GM12878 (cell line): ENCODE measurements at places on chromosomes 13 and 19. TPM values are rescaled to one million over a fixed set of nuclear protein-coding genes. Genes with fewer than 3 reads are reported as not detected.
A peak's percentile ranks its signal among the peaks of the same experiment; 100 is the strongest.

KCNRG gene
- 0.27 and 0.44 TPM in 2 replicates for total RNA-seq

PAF1 gene
- 33.8 and 34.8 TPM in 2 replicates for total RNA-seq

HPN gene
- 0.13 and 0.21 TPM in 2 replicates for total RNA-seq

HRC gene
- not detected in 2 replicates for total RNA-seq

PCDH9 gene
- total RNA-seq: 0.05 and 0.08 TPM in 2 replicates

PRODH2 gene
- not detected in 2 replicates for total RNA-seq

PTGER1 gene
- not detected in 2 replicates for total RNA-seq

- no peaks in the 10 kb centered on the region for H3K27me3 ChIP-seq
- no peaks in the 10 kb centered on the region for H3K36me3 ChIP-seq
- H3K4me3 ChIP-seq: no peak overlapping the region
- no peak overlapping the region for H3K27ac ChIP-seq
These were observed 5.6 kb upstream of the ZNF607 start for GRCh38 chr19:37725181-37725580.

DNA sequence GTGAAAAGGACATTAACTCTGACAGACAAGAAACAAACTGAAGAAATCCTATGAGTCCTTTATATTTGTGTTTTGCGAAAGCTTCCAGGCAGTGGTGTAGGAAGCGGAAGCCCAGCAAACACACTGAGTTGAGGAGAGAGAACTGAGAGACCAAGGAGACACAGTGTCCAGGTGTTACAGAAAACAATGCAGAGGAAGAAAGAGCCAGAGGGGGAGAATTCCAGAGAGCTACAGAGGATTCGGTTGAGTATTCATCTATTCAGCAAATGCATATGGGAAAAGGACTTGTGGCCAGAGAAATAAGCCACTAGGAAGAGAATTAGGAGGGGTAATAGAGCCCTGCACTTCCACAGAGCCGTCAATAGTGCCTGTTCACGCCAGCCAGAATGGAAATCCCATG, 183.5 kb downstream of the LIG4 start:
- no peaks in the 10 kb centered on the region for H3K4me1 ChIP-seq
- H3K27ac ChIP-seq: no peak overlapping the region
- H3K36me3 ChIP-seq: no peaks in the 10 kb centered on the region
- H3K27me3 ChIP-seq: no peaks in the 10 kb centered on the region
- DNase-seq: no peak

GRCh38 chr19:48310227-48310626, 15.1 kb upstream of the EMP3 start:
- H3K27ac ChIP-seq: no peak overlapping the region
- H3K4me3 ChIP-seq: no peak overlapping the region
- H3K36me3 ChIP-seq: no peaks in the 10 kb centered on the region
- H3K27me3 ChIP-seq: no peaks in the 10 kb centered on the region
- DNase-seq: no peak

DNA sequence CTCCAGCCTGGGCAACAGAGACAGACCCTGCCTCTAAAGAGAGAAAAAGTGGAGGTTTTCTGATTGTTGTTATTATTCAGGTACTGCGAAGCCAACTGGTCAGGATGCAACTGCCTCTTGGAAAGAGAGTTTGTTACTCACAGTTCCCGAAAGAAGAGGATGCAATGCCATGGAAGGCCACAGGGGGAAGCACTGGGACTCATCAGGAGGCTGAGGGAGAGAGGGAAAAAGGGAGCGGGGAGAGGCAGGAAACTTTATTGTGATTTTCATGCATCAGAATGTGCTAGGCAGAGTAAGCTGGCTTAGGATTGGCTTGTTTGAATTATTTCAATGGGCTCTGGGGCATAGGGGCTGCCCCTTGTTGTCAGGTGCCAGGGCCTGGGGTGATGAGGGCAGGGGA, 27.6 kb downstream of the MYO9B start:
- peak overlapping the region; percentile 60 for H3K27ac ChIP-seq
- H3K4me3 ChIP-seq: no peak overlapping the region
- DNase-seq: no peak

- peaks cover 14% of the 10 kb centered on the region for H3K4me1 ChIP-seq
- no peak overlapping the region for H3K4me3 ChIP-seq
- no peaks in the 10 kb centered on the region for H3K27me3 ChIP-seq
- DNase-seq: no peak
- no peaks in the 10 kb centered on the region for H3K36me3 ChIP-seq
- H3K27ac ChIP-seq: peak overlapping the region; percentile 76; the same call in 1 of the 2 replicates
These were observed 95.6 kb downstream of the FAM216B start for GRCh38 chr13:42876887-42877545.

DNA sequence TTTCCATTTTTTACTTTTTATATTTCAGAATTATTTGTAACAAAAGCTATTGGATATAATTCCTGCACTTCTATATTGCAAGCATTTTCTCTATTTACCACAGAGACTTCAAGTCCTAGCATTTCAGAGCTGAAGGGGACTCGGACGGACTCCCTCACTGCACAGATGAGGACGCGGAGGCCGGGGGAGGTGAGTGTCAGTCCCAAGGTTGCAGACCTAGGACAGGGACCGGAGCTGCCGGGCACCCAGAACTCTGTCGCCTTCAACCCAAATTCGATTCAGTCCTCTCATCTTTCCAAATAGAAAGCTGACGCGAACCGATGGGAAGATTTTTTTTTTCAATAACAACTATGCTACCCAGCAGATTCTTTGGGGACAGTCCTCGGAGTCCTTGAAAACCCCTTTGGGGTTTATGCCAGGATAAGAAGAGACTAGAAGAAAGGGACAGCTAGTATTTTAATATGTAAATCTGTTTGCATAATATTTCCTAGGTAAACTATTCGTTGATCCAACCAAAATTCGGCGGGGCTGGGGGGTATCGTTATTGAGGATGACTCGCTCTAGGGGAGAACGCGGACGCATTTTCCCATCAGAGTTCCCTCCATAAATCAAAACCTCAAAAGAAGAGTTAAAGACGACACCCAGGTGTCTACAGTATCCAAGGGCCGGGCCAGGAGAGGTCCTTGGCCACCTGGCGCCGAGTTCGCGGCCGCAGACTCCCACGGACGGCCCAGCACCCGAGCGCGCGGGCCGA, 803 bp downstream of the FLT3 start:
- no peaks in the 10 kb centered on the region for H3K4me1 ChIP-seq
- H3K36me3 ChIP-seq: no peaks in the 10 kb centered on the region
- no peak for DNase-seq
- H3K4me3 ChIP-seq: peak overlapping the region; percentile 68; the same call in 1 of the 2 replicates
- H3K27ac ChIP-seq: no peak overlapping the region

- no peaks in the 10 kb centered on the region for H3K27me3 ChIP-seq
- H3K4me3 ChIP-seq: no peak overlapping the region
- DNase-seq: no peak
- H3K4me1 ChIP-seq: no peaks in the 10 kb centered on the region
- H3K27ac ChIP-seq: no peak overlapping the region
- no peaks in the 10 kb centered on the region for H3K36me3 ChIP-seq
These were observed 428.1 kb upstream of the DACH1 start for GRCh38 chr13:72295153-72295552.

DNA sequence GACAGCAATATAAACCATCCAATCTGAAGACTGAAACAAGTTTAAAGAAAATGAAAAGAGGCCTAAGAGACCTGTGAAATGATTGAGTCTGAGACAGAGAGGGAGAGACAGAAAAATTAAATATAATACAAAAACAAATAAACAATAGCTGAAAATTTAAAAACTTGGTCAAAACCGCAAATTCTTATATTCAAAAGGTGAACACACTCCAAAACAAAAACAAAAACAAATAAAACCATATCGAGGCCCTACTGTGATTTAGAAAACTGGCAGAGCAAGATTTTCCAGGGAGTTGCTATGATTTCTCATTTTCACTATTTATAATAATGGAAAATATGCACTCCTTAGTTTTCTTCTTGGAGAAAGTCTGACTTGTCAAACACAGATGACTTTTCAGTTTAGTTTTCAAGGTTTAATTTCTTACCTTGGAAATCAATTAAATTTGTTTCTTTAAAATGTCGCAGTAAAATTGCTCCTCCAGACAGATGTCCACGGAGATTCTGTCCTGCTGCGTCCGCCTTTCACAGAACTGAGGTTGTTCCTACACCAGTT, 1420.3 kb downstream of the UQCRFS1 start:
- no peak for DNase-seq
- H3K4me3 ChIP-seq: peak overlapping the region; percentile 85
- peak overlapping the region; percentile 62 for H3K27ac ChIP-seq
- peaks cover 9% of the 10 kb centered on the region for H3K4me1 ChIP-seq
- H3K27me3 ChIP-seq: no peaks in the 10 kb centered on the region

GRCh38 chr19:15290166-15290565, 42.2 kb downstream of the BRD4 start:
- H3K27ac ChIP-seq: no peak overlapping the region
- no peaks in the 10 kb centered on the region for H3K27me3 ChIP-seq
- no peak overlapping the region for H3K4me3 ChIP-seq
- DNase-seq: no peak
- peaks cover 8% of the 10 kb centered on the region for H3K36me3 ChIP-seq

DNA sequence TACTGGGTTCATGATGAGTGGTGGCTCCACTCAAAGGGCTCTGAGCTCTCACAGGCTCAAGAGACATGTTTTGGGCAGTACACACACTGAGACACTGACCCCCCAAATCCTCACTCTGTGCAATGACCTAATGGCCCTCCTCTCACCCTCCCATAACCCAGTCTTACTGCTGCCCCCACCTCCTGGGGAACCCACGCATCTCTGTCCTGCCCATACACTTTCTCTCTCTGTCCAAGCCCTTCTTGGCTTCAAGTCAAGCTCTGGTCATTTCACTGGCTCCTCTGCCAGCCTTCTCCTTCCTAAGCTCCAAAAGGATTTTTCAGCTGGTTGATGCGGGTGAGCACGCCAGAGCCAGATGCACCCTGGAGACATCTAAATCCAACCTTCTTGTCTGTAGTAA, 187.9 kb upstream of the TSHZ3 start:
- H3K4me3 ChIP-seq: no peak overlapping the region
- H3K27me3 ChIP-seq: no peaks in the 10 kb centered on the region
- no peaks in the 10 kb centered on the region for H3K36me3 ChIP-seq
- no peaks in the 10 kb centered on the region for H3K4me1 ChIP-seq
- H3K27ac ChIP-seq: no peak overlapping the region
- no peak for DNase-seq

DNA sequence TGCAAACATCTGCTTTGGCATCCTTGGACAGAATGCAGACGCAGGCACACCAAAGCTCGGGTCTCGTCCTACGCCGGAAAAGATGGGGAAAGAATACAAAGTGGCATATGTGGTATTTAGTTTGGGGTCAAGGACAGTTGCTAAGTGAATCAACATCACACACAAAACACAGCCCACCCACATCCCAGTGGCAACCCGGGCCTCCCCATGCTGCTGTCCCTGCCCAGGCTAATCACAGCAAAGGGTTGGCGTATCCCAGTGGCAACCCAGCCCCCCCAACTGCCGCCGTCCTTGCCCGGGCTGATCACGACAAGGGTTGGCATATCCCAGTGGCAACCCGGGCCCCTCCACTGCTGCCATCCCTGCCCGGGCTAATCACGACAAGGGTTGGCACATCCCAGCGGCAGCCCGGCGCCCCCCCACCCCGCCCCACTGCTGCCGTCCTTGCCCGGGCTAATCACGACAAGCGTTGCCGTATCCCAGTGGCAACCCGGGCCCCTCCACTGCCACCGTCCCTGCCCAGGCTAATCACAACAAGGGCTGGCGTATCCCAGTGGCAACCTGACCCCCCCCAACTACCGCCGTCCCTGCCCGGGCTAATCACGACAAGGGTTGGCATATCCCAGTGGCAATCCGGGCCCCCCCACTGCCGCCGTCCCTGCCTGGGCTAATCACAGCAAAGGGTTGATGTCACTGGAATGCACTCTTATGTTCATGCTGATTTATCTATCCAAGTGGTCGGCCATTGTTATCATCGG, 167.8 kb upstream of the SOX1 start:
- no peaks in the 10 kb centered on the region for H3K4me1 ChIP-seq
- no peaks in the 10 kb centered on the region for H3K36me3 ChIP-seq
- no peaks in the 10 kb centered on the region for H3K27me3 ChIP-seq
- H3K4me3 ChIP-seq: no peak overlapping the region

DNA sequence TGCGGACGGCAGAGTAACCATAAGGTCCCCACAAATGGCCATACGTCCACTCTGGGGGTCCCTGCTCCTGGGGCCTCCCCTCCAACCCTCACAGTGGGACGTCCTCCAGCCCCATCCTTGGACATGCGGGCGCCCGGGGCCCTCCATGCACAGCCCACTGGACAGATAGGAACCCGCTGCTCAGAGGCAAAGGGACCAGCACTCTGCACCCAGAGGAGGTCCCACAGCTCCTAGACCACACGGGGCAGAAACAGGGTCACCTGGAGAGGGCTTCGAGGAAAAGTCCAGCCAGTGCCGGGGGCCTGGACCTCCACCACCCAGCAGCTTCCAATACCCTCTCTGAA, 11.1 kb downstream of the REXO1 start:
- H3K4me1 ChIP-seq: no peaks in the 10 kb centered on the region
- no peaks in the 10 kb centered on the region for H3K36me3 ChIP-seq
- H3K27me3 ChIP-seq: no peaks in the 10 kb centered on the region
- H3K27ac ChIP-seq: no peak overlapping the region
- H3K4me3 ChIP-seq: no peak overlapping the region

DNA sequence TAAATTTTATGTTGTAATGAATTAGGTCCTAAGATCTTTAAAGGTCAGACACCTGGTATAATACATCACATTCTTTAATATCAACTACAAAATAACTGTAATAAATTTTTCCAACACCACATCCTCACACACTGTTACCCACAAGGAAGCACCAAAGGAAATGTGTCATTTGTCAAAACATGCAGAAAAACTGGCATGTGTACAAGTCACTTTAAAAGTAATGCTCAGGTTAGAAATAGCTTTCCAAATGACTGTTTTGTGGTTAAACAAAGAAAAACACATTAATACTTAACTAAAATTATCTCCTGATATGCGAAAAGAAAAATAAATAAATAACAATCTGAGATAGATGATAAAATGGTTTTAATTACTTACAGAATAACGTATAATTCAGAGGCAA, 74.7 kb downstream of the MZT1 start:
- no peaks in the 10 kb centered on the region for H3K36me3 ChIP-seq
- no peak for DNase-seq
- H3K27ac ChIP-seq: no peak overlapping the region

DNA sequence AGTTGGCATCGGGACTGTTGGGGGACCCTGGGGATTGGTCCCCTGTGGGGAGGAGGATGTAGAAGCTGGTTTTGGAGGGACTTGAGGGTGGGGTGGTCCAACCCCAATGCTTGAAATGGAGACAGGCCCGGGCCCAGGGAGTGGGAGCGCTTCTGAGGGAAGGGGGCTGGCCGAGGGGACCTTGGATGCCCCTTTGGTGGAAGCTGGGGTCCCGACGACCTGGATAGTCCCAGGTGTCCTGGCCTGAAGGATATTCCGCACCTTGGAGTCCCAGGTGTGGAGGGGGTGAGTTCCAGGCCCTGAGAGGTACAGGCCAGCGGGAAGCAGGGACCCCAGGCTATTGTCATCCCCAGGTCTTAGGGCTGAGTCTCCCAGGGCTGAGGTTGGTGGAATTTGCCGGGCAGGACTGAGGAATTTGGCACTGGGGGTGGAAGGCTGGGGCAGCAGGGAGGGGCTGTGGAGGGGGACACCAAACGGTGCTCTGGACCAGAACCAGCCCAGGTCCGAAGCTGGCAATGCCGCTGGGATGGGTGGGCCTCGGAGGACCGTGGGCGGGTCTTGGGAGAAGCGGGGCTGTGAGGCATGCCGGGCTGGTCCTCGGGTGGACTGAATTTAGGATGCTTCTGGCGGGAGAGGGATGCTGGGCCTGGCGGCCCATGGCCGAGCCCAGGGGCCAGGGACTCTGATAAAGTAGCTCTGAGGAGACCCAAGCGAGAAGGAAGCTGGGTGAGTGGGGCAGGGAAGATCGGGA, 1.8 kb downstream of the HDGFL2 start:
- peaks cover 7% of the 10 kb centered on the region for H3K4me1 ChIP-seq
- peak overlapping the region; percentile 99 for H3K4me3 ChIP-seq
- no peak overlapping the region for H3K27ac ChIP-seq
- no peaks in the 10 kb centered on the region for H3K27me3 ChIP-seq
- H3K36me3 ChIP-seq: peaks cover 2% of the 10 kb centered on the region; the same call in 1 of the 2 replicates

- H3K27ac ChIP-seq: peak overlapping the region; percentile 38
- H3K4me3 ChIP-seq: peak overlapping the region; percentile 48; the same call in 1 of the 2 replicates
- peaks cover 11% of the 10 kb centered on the region for H3K4me1 ChIP-seq
- H3K36me3 ChIP-seq: no peaks in the 10 kb centered on the region
These were observed 81.8 kb downstream of the GGACT start for GRCh38 chr13:100506600-100507422.
